ENCODE measurements at places on chromosomes 1 and 21.

GRCh38 chr21:36255663-36256062, 64.3 kb upstream of the MORC3 start:
- DNase-seq: no peak

DNA sequence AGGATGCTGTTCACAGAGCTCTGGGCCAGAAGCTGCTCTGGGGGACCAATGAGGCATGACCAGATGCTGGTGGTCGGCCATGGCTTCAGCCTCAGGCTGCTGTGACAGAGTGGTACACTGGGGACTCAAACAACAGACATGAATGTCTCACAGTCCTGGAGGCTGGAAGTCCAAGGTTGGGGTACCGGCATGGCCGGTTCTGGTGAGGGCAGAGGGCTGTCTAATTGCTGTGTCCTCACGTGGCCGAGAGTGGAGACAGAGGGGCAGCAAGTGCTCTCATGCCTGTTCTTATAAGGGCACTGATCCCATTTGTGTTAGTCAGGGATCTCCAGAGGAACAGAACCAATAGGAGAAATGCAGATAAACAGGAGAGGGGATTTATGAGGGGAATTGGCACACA, 253.5 kb upstream of the C1orf174 start:
- no peak for DNase-seq

DNA sequence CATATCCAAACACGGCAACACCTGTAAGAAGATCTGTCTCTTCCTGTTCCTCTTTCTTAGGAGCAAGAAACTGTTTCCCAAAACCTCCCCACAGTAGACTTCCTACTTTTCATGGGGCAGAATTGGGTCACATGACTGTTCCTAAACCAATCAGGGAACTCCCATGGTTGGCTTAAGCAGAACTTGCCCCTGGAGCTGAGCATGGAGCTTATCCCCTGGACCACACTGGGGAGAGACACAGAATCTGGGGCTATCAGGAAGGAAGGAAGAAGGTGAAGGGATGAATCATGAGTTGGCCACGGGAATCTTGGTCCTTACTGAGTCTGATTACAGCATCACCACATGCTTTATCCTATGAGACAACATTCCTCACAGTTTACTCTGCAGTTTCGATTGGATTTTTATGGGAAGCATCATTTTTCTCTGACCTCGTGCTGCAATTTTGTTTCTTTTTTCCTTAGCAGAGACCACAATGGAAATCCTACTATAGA, 81.8 kb downstream of the CDC7 start:
- no peak for DNase-seq

- DNase-seq: no peak
Observed at GRCh38 chr21:34693192-34693810, 24.5 kb downstream of the CLIC6 start.

GRCh38 chr1:54818461-54819194, 17.5 kb upstream of the TTC22 start:
- DNase-seq: no peak

GRCh38 chr1:167111868-167112709, 18.2 kb downstream of the STYXL2 start:
- DNase-seq: no peak

- DNase-seq: no peak
Observed at GRCh38 chr1:77230051-77230450, 10.8 kb upstream of the PIGK start.

DNA sequence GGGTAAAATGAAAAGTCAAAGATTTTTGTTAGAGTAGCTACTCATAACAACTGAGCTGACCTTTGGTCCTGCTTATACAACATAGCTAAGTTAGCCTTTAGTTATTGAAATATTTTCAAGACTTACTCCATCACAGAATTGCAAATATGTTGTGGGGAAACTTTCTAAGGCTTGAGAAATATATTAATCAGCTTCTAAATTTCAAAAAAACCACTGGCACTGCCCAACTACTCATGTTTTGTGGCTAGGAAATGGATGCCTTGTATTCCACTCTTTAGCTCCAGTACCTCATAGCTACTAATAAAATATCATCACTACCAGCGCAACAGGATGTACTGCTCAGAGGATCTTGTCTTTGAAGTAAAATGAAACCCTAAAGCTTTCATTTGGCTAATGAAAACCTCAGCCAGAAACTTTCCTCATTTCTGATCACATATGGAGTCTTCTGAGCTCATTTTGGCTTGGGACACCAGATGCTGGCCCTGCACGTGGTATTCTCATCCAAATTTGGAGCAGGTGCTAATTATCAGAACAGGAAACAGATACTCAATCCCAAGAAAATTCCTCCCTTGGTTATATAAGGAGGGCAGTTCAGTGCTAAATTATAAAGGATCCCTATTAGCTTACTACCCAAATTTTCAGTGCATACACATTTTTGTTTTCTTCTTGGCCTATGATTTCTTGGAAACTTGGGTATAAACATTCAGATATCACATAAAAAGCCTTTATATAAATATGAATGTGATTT, 690.7 kb downstream of the ADGRL2 start:
- DNase-seq: no peak
